CD8-positive, alpha-beta memory T cell (primary cell): ENCODE measurements at places on chromosomes 7 and 10. TPM values are rescaled to one million over a fixed set of nuclear protein-coding genes. Genes with fewer than 3 reads are reported as not detected.

HTR7 gene
- not detected for total RNA-seq

- DNase-seq: no peak
Measured at GRCh38 chr7:116249969-116250553, 39.7 kb downstream of the TES start.

DNA sequence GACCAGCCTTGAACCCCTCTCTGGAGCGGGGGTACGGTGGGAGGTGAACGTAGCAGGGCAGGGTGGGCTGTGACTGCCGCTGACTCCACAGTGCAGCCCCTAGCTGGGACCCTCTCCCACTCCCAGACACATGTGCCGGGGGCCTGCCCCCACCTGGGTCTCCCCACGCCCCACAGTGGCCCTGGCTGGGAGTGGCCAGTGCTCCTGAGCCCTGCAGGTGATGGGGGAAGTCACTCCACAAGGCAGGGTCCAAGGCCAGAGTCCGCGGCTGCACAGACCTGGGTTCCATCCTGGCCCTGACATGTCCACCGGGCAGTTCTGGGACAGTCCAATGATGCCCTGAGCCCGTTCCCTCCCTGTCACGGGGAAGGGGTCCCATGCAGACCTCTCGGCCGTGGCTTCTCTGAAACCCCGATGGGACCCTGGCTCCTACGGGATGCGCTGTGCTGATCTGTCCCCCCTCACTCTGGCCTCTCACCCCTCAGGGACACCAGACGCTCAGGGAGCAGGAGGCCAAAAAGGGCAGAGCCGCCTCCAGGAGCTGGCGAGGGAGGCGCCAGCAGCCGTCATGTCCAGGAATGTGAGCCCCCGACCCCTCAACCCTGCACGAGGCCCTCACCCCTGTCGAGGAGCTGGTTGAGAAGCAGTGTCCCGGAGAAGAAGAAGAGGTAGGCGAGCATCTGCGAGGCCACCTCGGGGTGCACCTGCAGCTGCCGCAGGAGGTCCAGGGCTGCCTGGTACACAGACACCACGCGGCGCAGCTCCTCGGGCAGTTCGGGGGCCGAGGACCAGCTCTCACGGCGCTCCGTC is 40.4 kb downstream of the AP5Z1 start:
- no peak for DNase-seq

DNA sequence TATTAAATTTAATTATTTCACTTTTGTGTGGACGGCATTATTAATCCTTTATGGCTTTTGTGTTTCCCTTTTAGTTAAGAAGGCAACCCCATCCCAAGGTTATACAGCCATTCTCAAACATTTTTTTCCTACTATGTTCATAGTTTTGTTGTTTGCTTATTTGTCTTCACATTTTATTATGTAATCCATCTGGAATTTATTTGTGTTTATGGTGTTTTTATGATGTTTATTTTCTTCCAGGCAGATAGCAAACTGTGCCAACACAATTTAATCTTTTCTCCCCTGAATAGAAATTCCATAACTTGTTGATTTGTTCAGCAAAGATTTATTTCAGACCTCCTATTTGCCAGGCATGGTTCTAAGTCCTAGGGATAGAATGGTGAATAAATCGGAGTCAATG is 42.9 kb downstream of the RAB18 start:
- no peak for DNase-seq

- no peak for DNase-seq
Measured at GRCh38 chr7:8590791-8591190, 157.4 kb downstream of the NXPH1 start.

GRCh38 chr10:132544744-132545658 is 7.4 kb downstream of the INPP5A start:
- DNase-seq: no peak

GRCh38 chr10:61404751-61405150 is 48.4 kb downstream of the TMEM26 start:
- no peak for DNase-seq

GRCh38 chr10:121637437-121637836 is 39.2 kb upstream of the FGFR2 start:
- no peak for DNase-seq

DNA sequence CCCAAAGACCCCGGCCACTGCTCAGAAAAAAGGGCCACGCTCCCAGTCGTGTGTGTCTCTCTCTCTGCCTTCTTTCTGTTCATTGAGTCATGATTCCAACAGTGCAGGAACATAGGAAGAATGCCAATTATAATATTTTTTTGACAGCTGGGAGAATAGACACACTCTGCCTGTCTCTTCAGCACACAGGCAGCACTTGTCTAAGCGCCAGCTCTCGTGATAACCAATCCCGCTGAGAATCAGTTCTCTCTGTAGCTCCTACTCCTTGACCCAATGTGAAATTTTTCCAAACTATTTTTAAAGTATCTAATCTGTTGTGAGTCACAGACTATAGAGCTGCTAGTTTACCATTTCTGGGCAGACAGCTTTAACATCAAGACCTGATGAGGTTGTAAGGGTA is 145.7 kb upstream of the RHEB start:
- no peak for DNase-seq

DNA sequence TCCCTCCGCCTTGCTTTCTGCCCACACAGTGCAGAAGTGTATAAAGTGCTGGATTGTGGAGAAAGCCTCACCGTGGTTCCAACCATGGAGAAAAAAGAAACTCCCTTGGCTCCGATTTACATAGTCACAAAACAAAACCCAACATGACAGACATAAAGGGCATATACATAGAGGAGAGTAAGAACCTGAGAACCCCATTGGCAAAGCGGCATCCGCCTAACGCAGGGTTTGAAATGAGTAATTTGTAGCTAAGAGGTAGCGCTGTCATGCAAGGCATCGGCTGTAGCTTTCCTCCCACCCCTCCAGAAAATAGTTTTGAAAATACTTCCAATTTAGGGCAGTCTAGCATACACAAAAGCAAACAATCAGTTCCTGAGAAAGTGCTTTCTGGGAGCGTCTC is 126.0 kb upstream of the NRBF2 start:
- no peak for DNase-seq
